ENCODE measurements at places on chromosomes 2 and 18.

DNA sequence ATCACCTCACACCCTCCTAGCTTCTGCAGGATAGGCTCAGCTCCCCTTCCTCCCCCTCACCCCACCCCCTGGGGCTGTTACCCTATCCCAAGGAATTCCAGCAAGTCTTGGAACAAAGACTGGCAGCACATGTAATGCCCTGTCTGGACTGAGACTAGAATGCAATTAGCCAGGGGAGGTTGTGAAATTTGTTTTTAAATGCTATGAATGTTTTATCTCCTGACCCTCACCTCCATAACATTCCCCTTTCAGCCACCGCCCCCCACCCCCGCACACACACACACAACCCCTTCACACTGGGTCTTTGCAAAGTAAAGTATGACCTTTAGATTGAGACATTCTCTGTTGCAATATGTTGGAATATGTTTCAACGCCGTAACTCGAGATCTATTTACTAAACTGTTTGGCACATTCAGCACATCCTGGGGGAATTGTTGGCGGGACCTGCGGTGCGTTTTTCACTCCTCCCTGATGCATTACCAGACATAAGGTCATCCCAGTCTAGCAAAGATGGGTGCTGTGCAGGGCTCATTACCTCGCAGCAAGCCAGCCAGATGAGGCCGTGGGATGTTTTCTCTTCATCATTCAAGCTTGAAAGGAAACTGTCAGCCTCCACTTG is 290.7 kb upstream of the SLC14A2 start:
- DNase-seq: no peak

GRCh38 chr2:157327200-157327599 is 1.6 kb upstream of the ERMN start:
- DNase-seq: no peak

GRCh38 chr2:208046686-208047085 is 21.4 kb upstream of the PLEKHM3 start:
- no peak for DNase-seq

DNA sequence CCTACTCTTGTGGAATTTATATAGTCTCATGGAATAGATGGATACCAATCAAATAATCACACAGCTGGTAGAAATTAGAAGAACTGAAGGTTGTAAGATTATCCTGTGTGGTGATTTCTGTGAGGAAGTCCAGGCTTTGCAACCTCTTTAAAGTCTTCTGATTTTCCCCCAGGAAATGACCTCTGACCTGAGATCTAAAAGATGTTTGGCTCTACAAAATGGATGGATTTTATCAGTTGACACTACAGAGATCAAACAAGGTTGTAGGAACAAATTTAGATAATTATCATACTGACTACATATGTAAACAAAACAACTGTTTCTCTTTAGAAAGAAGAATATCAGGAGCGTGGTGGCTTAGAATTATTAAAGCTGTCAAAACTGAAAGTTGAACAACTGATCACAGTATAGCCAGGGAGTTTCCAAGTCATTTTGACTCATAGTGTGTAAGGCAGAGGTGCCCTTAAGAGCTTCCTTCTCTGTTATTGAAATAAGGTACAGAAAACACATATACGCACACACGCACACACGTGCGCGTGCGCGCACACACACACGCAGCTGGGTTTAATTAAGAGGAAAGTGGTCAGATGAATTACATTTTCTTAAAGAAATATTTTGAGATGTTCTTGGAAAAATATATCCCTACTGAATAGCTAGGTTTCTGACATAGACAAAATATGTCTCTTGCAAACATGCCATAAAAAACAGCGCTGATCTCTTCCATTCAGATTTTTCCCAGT is 35.5 kb upstream of the PELI1 start:
- no peak for DNase-seq

GRCh38 chr2:151928380-151928779 is 100.2 kb upstream of the ARL5A start:
- DNase-seq: no peak

DNA sequence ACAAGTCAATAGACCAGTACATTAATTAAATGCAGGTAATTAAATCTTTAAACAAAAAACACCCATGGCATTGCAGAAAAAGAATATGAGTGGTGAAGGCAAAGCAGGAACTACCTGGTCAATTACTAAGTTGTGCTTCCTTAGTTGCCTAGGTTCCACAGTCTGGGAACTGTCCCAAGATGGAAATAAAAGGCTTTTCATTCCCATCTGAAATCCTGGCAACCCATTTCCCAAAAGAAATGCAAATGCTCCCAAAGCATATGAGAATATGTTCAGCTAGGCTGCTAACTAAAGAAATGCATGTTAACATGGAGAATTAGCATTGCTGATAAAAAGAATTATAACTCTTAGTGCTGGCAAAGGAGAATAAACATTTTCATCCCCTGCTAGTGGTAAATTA is 177.8 kb downstream of the TMEM163 start:
- no peak for DNase-seq

GRCh38 chr18:24188120-24188519 is 49.3 kb downstream of the CABYR start:
- DNase-seq: no peak

DNA sequence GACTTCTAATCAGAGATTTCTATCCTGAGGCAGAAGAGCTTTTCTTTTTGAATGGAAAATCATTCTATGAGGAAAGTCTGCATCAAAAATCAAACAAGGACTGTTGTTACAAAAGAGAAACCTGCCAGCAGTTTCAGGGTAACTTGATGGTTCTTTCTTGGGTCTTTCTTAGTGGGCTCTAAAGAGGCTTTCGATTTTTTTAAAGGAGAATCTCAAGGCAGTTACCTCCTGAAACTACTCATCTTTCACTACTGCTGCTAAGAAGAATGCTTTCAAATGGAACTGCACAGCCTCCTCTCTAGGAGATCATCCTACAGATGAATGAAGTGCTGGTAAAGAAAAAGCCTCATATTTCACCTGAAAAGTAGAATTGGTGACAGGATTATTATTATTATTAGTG is 272.3 kb downstream of the ERBB4 start:
- DNase-seq: no peak

GRCh38 chr18:58845928-58846724 is 18.6 kb upstream of the ZNF532 start:
- no peak for DNase-seq

DNA sequence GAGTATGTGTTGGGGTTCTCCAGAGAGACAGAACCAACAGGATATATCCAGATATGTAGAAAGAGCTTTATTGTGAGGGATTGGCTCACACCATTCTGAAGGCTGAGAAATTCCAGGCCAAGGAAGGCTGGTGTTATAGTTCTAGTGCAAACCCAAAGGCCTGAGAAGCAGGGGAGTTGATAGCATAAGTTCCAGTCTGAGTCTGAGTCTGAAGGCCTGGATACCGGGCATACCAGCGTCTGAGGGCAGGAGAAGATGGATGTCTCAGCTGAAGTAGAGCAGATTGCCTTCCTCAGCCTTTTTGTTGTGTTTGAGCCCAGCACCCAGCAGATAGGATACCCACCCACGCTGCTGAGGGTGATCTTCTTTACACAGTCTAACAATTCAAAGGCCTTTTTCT is 211.7 kb upstream of the RASGRP3 start:
- DNase-seq: no peak

DNA sequence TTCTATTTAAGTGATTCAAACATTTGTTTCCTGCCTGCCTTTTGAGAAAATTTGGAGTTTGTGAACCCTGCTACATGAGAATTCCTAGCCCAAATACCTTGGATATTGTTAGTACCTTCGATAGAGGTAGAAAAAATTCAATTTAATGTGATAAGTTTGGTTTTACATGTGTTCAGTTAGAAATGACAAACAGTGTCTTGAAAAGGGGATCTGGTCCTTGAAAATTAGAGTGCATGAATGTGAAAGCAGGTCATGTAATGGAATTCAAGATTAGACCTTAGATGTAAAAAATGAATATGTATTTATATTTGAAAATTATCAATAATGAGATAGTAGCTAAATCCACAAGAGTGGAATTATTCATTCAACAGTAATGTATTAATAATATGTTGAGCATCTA is 70.5 kb downstream of the PIK3C3 start:
- DNase-seq: no peak

- no peak for DNase-seq
These were observed 109.2 kb downstream of the COPS8 start for GRCh38 chr2:237194906-237195305.

- DNase-seq: no peak
These were observed 27.4 kb upstream of the ZNF407 start for GRCh38 chr18:74570266-74570665.

DNA sequence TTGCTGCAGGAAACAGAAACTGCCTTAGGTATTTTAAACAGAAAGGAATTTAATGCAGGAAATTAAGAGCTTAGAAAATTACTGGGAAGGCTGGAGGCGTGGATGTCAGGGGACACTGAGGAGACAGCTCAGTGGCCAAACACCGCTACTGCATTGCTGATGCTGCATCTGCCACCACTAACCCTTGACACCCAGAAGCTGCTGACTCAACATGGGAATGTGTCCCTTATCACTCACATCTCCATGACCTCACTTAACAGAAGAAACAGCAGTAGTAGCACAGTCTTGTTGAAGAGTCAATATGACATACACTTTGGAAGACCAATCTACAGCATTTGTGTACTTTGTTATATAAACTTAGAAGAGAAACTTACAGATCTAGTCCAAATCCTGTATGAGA is 906.1 kb downstream of the SLC4A3 start:
- DNase-seq: no peak

- no peak for DNase-seq
These were observed 2.3 kb downstream of the MEIS1 start for GRCh38 chr2:66437109-66437690.

DNA sequence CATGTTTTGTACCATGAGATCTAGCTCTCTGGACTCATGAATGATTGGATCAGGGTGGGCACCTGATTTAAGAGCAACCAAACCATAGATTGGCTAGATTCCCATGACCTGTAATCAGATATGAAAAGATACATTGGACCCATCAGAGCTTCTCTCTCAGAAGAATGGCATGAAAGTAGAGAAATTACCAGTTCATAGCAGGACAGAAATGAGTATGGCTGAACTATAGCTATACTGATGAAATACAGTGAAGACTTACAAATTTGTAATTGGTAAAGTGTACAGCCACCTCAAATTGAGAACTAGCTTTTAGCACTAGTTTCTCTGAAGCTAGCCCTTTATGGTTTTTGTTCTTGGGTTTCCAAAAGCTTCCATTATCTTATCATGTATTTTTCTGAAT is 19.0 kb upstream of the EML4 start:
- DNase-seq: no peak

DNA sequence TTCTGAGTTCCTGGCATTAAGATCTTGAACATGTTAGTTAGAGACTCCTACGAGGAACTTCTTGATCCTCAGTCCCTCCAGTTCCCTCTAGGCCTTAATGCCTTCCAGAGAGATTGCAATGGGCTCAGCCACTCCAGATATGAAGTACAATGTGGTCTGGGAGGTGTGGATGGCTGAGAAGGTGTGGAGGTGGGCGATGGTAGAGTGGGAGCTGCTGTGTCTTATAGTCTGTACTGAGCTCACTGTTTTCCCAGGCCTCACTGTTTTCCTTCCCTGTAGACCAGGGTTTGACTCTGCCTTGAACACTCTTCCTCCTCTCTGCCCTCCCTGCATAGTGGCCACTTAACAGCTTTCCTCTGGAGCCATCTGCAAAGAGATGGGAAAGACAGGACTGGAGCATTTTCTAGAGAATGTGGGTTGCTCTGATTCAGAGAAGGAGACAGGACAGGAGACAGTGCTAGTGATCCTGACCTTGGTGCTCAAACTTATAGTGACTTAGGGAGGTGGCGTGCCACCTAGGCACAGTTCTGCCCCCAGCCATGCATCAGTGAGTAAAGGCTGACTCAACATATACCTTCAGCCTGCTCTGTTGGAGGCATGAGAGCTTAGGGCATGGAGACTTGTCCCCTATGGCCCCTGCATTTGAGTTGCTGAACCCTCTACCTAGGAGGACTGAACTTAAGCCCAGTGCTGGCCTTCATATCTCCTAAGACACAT is 129.7 kb downstream of the TDRD15 start:
- no peak for DNase-seq

GRCh38 chr2:129469871-129470270 is 509.6 kb upstream of the RAB6C start:
- DNase-seq: no peak

DNA sequence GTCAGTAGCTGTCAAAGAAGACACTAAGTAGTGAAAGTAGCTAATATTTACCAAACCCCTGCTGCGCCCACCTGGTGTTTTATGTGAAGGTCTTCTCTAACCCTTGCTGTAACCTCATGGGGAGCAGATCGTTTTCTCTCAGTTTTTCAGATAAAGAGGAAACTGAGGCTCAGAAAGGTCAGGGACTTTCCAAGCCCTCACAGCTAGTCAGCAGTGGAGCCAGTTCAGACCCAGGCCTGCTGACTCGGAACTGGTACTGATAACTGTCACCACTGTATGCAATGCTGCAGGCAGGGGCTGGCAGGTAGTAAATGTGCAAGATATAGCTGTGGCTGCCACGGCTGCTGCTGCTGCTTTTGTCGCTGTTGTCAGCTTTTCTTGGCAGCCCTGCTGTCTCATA is 69.1 kb downstream of the LRRFIP1 start:
- DNase-seq: no peak

DNA sequence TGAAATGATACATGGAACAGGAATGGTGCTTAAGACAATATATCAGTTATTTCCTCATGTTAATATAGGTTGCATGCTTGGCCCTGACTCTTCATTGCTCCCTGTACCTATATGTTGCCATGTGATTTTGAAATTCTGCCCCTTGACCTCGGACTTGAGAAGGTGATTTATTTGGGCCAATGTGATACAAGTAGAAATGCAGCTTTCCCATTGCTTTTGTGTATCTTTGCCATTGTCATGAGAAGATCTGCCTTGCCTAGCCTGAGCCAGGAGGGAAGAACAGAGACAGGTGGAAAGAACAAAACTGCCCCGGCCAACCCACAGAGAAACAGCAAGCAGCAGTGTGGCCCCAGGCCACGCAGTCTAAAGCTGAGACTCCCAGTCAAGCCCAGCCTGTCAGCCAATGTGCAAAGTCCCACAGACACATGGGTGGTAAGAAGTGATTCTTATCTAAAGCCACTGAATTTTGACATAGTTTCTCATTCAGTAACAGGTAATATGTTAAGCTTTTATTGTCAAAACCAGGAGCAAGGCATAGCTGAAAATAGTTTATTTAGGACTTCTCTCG is 245.7 kb upstream of the RND3 start:
- no peak for DNase-seq

GRCh38 chr2:157194097-157194688 is 63.3 kb upstream of the GALNT5 start:
- DNase-seq: no peak

GRCh38 chr2:54285451-54285850 is 29.4 kb upstream of the TSPYL6 start:
- no peak for DNase-seq

DNA sequence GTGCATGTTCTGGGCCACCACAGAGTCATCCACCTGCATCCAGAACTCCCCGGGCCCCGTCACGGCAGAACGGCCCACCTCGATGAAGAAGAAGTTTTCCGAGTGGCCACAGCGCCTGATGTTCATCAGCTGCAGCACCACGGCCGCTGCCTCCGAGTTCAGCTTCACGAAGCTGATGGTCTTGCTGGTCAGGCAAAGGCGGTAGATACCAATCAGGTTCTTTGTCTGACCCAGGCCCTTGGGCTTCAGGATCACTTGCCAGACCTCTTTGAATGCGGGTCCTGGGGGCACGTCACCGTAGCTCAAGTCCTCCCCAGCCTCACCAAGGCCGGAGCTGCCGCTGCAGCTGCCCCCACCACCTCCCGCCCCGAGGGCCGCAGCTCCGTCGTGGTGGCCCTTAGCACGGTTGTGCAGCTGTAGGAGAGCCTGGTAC is 1.6 kb downstream of the IRS1 start:
- DNase-seq: no peak

All from HL-60 (cell line).